Activated naive CD8-positive, alpha-beta T cell treated with anti-CD3 and anti-CD28 coated beads, Interleukin-2, amount 10 ng/mL, durations not matched to agents 7 days and 5 days (primary cell): ENCODE measurements at places on chromosomes 4 and X. TPM values are rescaled to one million over a fixed set of nuclear protein-coding genes. Genes with fewer than 3 reads are reported as not detected.

The POLN gene
- total RNA-seq = 2.4 TPM

The USP17L30 gene
- total RNA-seq = not detected

The STOX2 gene
- not detected for total RNA-seq

The CDX4 gene
- not detected for total RNA-seq

The DKK2 gene
- not detected for total RNA-seq

The CEP135 gene
- total RNA-seq = 18.3 TPM

The POU3F4 gene
- total RNA-seq = not detected

The CT55 gene
- total RNA-seq = not detected

The ERAS gene
- total RNA-seq = not detected

The HMGN5 gene
- total RNA-seq = 1.6 TPM

The FAM9B gene
- total RNA-seq = not detected

The ARR3 gene
- not detected for total RNA-seq

The CSAG3 gene
- not detected for total RNA-seq

The MOSPD2 gene
- total RNA-seq = 14.4 TPM

The IL9R gene
- 30.5 TPM for total RNA-seq

The ZMAT1 gene
- 14.4 TPM for total RNA-seq

The SULT1B1 gene
- total RNA-seq = 2.0 TPM

The PCDH10 gene
- not detected for total RNA-seq
